Caki2 (cell line): ENCODE measurements at places on chromosomes 5 and 9.
A peak's percentile ranks its signal among the peaks of the same experiment; 100 is the strongest.

DNA sequence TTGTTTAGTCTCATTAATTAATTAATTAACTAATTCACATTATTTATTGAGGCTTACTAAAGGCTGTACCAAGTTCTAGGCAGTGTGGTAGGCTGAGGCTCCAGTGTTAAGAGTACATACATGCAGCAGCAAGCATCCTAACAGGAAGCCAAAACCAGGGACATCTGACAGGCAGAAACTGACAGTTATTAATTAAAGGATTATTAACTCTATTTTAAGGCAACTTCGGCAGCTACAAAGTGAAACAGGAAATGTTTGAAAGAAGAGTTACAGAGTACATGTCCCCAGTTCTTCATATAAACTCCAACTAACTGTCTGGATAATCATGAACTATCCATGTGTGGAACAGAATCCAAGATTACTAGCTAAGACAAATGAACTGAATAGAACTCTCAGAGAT lies 39.3 kb upstream of the GABRB2 start:
- no peak for DNase-seq

DNA sequence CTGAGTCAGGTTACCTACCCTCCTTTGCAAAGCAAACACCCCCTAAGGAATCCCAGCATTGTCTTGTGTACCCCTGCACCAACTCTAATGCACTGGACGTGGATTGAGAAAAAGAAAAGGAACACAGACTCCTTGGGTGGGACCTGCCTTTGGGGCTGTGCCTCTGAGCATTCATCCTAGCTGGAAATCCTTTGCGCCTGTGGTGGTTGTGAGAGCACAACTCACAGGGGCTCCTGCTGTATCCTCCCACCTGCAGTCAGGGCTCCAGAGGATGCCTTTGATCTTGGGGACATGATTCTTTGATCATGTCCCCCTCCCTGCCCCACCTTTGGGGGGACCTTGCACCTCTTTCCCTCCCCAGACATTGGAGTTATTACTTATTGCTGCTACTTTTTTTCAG lies 338.5 kb downstream of the GADD45G start:
- no peak for DNase-seq

GRCh38 chr5:111517853-111518501 lies 5.6 kb upstream of the STARD4 start:
- no peak for DNase-seq

- peak; percentile 84 for DNase-seq
Measured at GRCh38 chr9:738209-738915, 103.1 kb upstream of the DMRT1 start.

DNA sequence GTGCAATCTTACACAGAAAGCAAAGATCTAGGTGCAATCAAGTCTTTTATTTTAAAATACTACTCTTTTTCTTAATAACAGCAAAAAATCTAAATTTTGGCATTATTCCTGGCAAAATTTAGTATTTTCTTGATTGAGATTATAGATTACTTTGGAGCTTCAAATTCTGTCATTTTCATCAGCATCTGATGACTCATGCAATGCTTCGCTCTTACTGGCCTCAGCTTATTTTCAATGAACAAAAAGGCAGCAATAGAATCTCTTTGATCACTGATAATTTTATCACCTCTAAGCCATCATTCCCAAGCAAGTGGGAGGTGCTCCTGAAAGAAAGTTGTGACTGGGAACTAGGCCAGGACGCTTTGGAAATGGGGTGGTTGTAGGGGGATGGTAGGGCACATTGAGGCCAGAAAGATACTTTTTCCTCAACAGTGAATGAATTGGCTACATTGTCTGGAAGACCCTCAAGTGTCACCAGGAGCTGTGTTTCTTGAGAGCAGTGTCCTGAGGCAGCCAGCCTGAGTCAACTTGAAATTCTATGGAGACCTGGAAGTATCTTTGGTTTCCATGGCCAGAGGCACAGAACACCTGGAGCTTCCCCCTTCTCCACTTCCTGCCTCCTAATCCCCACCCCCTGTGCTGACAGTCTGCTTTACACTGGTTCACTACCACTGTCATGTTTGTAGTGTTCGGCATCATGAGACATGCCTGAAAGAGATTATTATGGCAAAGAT lies 46.9 kb upstream of the APC start:
- no peak for DNase-seq

DNA sequence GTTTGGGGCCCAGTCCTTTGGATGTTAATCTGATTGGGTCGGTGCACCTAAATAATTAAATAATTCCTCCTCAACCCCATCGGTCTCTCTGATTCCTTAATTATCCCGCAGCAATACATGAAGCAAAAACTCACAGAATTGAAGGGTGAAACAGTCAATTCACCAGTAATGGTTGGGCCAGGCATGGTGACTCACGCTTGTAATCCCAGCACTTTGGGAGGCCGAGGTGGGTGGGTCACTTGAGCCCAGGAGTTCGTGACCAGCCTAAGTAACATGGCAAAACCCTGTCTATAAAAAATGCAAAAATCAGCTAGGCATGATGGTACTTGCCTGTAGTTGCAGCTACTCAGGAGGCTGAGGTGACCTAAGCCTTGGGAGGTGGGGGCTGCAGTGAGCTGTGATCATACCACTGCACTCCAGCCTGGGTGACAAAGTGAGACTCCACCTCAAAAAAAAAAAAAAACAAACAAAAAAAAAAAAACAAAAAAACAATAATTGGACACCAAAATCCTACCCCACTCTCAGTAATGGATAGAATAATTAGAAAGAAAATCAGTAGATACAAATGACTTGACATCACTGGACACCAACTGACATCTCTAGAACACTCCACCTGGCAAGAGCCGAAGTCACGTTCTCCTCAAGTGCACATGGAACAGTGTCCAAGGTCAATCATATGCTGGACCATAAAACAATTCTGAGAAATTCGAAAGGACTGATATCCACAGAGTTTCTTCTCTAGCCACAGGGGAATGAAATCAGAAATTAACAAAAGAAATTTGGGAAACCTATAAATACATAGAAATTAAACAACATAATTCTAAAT lies 5.3 kb downstream of the ABO start:
- peak; percentile 88 for DNase-seq

GRCh38 chr5:159951387-159951786 lies 35.1 kb downstream of the ADRA1B start:
- no peak for DNase-seq

GRCh38 chr9:103714992-103715391 lies 379.1 kb upstream of the SMC2 start:
- no peak for DNase-seq

DNA sequence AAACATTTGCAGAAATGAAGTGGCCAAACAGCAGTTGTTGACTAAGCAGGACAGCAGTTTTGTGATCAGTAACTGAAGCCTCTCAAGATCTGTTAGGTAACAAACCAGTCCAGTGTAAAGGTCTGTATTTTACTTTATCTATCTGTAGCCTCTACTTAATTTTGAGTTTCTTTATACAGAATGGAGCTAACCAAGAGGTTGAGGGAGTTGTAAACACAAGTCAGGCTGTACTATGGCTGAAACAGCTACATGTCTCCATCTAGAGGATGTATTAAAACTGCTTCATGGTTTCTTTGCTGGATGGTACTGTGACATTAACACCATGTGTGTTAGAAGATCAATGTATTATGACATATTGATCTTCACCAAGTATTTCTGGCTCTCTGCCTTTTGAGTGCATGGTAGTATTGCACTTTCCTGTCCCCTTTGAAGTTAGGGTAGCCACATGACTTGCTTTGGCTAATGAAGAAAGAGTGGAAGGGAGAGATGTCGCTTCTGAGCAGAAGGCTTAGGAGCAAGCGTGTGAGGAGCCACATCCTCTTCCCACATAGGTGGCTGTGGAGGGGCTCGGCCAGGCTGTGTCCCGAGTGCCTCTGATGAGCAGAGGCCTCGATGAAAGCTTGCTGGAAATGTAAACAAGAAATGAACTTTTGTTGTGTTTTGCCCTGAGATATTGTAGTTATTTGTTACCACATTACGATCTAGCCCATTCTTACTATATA lies 105.6 kb upstream of the PCA3 start:
- DNase-seq = peak; percentile 42

- DNase-seq = no peak
Measured at GRCh38 chr9:129441852-129442251, 179.0 kb downstream of the C9orf50 start.

- DNase-seq = no peak
Measured at GRCh38 chr9:98220911-98221310, 28.5 kb upstream of the CORO2A start.

DNA sequence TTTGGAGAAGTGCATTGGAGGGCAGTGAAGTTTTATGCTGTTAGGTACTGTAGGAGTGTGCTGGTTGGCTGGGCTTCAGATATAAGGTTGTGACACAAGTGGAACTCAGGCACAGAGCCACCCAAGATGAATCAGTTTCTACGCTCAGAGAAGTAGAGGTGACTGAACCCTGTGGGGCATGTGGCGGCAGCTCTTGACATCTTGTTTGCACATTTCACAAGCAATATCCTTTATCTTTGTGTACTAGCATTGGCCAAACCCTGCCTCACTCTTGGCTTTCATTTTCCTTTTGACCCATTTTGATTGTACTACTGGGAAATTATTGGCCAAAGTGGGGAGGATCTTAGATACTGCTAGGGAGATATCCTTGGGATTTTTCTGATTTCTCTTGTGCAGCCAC lies 110.0 kb downstream of the PSAT1 start:
- no peak for DNase-seq

- DNase-seq = no peak
Measured at GRCh38 chr9:125551781-125552180, 155.2 kb downstream of the MAPKAP1 start.

- DNase-seq = peak; percentile 71
Measured at GRCh38 chr9:14309403-14309802, 4.5 kb downstream of the NFIB start.

GRCh38 chr5:50667023-50667652 lies 701 bp downstream of the PARP8 start:
- DNase-seq = peak; percentile 30

- DNase-seq = no peak
Measured at GRCh38 chr9:114674798-114675540, 7.0 kb downstream of the TEX48 start.

- peak; percentile 81 for DNase-seq
Measured at GRCh38 chr5:138352071-138352721, at the start of gene KDM3B. Gene KDM3B (plus strand): TSS chr5:138352685. CDS start chr5:138352796, 111 bp downstream.

DNA sequence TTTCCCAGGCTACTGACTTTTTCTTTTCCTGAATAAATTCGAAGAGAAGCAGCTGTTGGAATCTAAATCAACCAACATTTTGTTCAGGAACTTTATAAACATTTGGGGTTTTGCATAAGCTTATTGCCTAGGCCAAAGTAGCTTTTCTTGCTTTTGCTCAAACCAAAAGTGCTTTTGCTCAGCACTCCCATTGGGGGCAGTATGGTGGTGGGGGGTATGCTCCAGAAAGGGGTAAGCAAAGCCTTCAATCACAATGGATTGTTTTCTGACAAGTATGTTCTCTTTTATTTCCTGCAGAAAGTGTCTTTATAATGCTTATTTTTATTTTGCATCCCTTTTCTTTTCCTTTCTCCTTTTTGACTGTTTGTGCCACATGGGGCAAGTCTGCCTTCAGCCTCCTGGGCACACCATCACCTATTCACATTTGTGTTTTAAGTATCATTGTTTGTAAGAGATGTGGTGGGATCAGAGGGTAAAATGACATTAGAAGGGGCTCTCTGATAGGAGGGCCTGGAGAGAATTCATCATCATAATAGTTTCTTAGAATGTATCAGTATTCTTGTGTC lies 86.0 kb downstream of the PRDM6 start:
- no peak for DNase-seq

- no peak for DNase-seq
Measured at GRCh38 chr5:169404223-169404622, 103.3 kb upstream of the SLIT3 start.

DNA sequence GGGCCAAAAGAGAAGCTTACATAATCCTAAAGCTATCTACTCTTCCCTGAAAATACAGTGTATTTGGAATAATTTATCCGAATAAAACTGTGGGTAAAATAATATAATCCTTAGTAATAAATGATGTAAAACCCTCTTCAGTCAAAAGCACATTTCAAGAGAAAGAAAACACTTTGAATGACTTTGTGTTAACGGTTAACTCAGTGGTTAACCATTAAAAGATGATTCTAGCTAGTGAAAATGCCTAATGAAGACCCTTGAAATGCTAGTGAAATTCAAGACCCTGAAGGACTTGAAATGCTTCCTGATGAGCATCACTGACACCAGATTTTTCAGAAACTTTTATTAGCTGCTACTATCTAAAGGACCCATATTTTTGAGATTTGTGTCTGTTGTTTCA lies 70.7 kb downstream of the COX7C start:
- peak; percentile 33 for DNase-seq

GRCh38 chr5:33423018-33423630 lies 17.6 kb upstream of the TARS1 start:
- no peak for DNase-seq
